LHCN-M2 (cell line): ENCODE measurements at places on chromosomes 7 and 10. TPM values are rescaled to one million over a fixed set of nuclear protein-coding genes. Genes with fewer than 3 reads are reported as not detected.

SPDYE8 gene
- total RNA-seq: not detected in 2 replicates

CALML5 gene
- total RNA-seq: not detected in 2 replicates

DNA sequence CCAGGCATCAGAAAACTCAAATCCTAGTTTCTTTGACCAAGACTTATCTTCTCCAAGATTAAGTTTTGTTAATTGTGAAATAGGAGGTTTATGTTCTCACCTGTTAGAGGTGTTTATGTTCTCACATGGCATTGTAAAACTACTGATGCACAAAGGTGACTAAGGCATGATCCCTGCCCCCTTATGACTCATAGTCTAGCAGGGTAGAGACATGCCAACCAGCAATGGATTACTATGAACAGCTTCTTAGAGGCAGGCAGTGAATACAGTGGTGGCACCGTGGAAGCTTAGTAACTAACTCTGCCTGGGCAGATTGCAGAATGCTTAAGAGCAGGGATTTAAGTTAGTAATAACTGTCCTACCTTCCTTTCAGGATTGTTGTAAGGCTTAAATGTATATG lies 400.9 kb downstream of the SORCS3 start:
- DNase-seq: no peak

GRCh38 chr10:51367127-51367526 lies 292.8 kb downstream of the PRKG1 start:
- no peak for DNase-seq

GRCh38 chr10:111784436-111784835 lies 399.1 kb downstream of the GPAM start:
- DNase-seq: peak; percentile 5

- DNase-seq: no peak
These were observed 88.8 kb downstream of the FOXL3 start for GRCh38 chr7:378551-379455.

DNA sequence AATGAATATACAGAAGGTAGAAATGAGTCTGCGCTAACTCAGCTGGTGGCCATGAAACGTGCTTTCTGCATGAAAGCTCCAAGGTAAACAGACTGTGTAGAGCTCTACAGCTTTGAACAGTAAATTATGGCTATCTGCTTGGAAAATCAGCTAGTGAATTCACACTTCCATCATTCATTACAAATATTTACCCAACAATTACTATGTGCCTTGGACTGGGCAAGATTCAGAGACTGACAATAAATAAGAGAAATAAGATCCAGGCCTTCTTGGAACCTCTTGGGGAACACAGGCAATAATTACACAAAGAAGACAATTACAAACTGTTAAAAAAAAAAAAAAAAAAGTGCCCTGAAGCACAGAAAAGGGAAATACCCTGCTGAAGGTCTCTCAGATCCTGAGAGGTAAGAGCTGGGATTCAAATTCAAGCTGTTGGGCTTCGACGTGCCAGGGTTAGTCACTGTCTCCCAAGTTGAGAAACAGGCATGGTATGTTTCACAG lies 15.8 kb downstream of the TSPAN12 start:
- DNase-seq: no peak
